ENCODE measurements at places on chromosomes 12 and 14. TPM values are rescaled to one million over a fixed set of nuclear protein-coding genes. Genes with fewer than 3 reads are reported as not detected.

The IGF1 gene
- not detected for total RNA-seq

The LRRK2 gene
- total RNA-seq: 1.8 TPM

The FOXG1 gene
- not detected for total RNA-seq

The SPIC gene
- total RNA-seq: not detected

The DHRS2 gene
- 0.49 TPM for total RNA-seq

The UNC79 gene
- not detected for total RNA-seq

The TUNAR gene
- not detected for total RNA-seq

DNA sequence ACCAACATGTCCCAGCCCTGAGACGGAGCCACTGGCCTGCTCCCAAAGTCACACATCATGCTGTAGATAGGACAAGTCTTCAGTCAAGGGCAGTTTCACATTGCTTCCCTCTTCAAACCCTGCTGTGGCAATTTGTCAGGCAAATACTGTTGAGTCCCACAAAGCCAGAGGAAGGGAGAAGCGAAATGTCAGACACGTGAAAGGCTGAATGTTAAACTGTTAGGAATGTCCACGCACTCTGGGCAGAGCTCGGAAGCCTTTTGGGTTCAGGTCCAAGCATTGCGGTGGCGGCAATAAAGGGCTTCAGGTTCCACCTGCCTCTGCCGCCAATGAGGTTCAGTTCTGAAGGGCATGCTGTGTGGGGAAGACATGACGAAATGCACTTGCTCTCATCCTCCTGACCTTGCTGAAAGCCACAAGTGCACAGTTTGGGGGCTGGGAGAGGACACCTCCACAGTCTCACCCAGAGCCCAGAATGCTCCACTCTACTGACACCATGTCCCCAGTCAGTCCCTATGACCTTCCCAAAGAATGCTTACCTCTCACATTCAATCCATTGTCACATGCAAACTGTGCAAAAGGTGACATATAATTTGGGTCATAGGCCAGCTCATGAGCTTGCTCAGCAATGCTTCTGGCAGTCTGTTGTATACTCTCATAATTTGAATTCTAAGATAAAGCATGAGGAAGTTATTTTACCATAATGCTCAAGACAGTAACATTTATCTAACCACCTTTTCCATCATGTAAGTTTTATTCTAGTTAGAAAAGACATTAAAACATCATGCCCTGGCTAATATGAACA is 35.7 kb downstream of the RAD9B start:
- no peak overlapping the region for H3K27ac ChIP-seq
- H3K36me3 ChIP-seq: peaks cover 7% of the 10 kb centered on the region
- no peaks in the 10 kb centered on the region for H3K27me3 ChIP-seq
- DNase-seq: no peak
- no peaks in the 10 kb centered on the region for H3K4me1 ChIP-seq

DNA sequence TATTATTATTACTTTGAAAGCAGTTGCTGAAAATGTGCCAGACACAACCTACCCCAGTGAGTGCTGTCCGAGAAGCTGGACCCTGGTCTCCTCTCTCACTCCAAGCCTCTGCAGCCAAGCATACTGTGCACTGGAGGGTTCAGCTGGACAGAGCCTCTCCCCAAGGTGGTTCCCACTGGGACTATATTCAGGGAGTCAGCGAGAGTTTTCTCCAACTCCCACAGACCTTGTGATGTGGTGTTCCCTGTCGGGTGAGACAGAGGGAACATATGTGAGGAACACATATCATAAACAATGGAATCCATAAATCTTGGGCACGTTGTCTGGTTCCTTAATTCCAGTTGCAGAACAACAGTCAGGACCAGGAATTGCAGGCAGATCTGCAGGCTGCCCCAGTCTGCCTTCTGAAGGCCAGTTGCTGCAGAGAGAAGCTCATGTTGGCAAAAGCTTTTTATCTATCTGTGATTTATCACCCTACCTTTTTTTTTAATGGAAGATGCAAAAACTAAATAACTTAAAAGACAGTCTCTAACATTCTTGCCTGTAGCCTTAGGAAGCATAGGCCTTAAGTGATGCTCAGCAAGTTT is 619.8 kb upstream of the TBX3 start:
- no peaks in the 10 kb centered on the region for H3K4me1 ChIP-seq
- no peak overlapping the region for H3K4me3 ChIP-seq
- no peak overlapping the region for H3K27ac ChIP-seq
- H3K36me3 ChIP-seq: no peaks in the 10 kb centered on the region
- H3K27me3 ChIP-seq: no peaks in the 10 kb centered on the region
- no peak for DNase-seq

GRCh38 chr12:8692573-8692972 is 5.2 kb upstream of the RIMKLB start:
- H3K4me1 ChIP-seq: peaks cover 9% of the 10 kb centered on the region
- H3K36me3 ChIP-seq: no peaks in the 10 kb centered on the region
- DNase-seq: peak; percentile 20
- H3K27ac ChIP-seq: no peak overlapping the region
- H3K27me3 ChIP-seq: no peaks in the 10 kb centered on the region
- H3K4me3 ChIP-seq: no peak overlapping the region

DNA sequence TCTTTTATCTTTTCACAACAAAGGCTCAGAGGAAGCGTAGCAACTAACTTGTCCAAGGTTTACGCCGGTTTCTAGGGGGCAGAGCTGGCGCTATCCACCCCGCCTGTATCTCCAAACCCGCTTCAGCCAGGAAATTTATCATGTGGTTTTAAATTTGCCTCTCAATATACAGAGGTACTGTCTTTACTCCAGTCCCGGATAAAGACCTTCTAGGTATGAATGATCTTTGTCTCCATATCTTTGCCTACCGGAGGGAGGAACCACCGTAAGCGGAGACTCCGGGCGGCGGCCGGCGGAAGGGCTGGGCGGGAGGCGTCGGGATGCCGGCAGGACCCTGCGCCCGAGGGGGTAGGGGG is 693 bp upstream of the RIMKLB start:
- H3K36me3 ChIP-seq: no peaks in the 10 kb centered on the region
- no peak for DNase-seq
- H3K4me3 ChIP-seq: peak overlapping the region; percentile 85
- peaks cover 19% of the 10 kb centered on the region for H3K4me1 ChIP-seq
- peak overlapping the region; percentile 25 for H3K27ac ChIP-seq

- no peaks in the 10 kb centered on the region for H3K4me1 ChIP-seq
- H3K4me3 ChIP-seq: no peak overlapping the region
- peaks cover 20% of the 10 kb centered on the region for H3K27me3 ChIP-seq
Measured at GRCh38 chr12:19783547-19784444, 344.5 kb downstream of the AEBP2 start.

GRCh38 chr12:71782017-71782416 is 27.4 kb downstream of the RAB21 start:
- H3K27ac ChIP-seq: no peak overlapping the region
- H3K4me3 ChIP-seq: no peak overlapping the region
- H3K4me1 ChIP-seq: peaks cover 7% of the 10 kb centered on the region

GRCh38 chr12:23927907-23928306 is 21.6 kb downstream of the SOX5 start:
- no peaks in the 10 kb centered on the region for H3K27me3 ChIP-seq
- H3K4me1 ChIP-seq: no peaks in the 10 kb centered on the region
- H3K27ac ChIP-seq: no peak overlapping the region
- no peak for DNase-seq
- H3K36me3 ChIP-seq: no peaks in the 10 kb centered on the region
- no peak overlapping the region for H3K4me3 ChIP-seq

DNA sequence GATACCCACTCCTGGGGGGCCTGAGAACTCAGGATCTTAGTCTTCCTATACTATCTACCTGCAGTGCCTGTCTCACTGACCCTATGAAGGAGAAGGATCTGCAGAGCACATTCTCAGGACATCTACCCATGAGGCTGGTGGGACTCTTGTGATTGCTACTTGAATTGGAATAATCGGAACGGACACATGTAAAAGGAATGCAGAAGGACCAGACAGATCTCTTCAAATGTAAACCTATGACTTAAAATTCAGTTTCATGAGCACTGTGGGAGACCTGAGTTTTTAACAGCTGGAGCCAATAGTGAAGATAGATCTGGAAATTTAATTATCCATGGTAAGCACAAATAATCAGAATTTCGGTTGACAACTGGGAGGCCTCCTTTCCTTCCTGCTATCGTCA is 35.2 kb upstream of the CPSF6 start:
- H3K4me1 ChIP-seq: no peaks in the 10 kb centered on the region
- no peak overlapping the region for H3K4me3 ChIP-seq
- H3K27me3 ChIP-seq: no peaks in the 10 kb centered on the region
- no peak overlapping the region for H3K27ac ChIP-seq
- no peaks in the 10 kb centered on the region for H3K36me3 ChIP-seq
- DNase-seq: no peak

- H3K27ac ChIP-seq: no peak overlapping the region
- no peaks in the 10 kb centered on the region for H3K36me3 ChIP-seq
- no peak overlapping the region for H3K4me3 ChIP-seq
- no peaks in the 10 kb centered on the region for H3K27me3 ChIP-seq
- H3K4me1 ChIP-seq: no peaks in the 10 kb centered on the region
Measured at GRCh38 chr14:78450669-78451318, 280.6 kb downstream of the NRXN3 start.

DNA sequence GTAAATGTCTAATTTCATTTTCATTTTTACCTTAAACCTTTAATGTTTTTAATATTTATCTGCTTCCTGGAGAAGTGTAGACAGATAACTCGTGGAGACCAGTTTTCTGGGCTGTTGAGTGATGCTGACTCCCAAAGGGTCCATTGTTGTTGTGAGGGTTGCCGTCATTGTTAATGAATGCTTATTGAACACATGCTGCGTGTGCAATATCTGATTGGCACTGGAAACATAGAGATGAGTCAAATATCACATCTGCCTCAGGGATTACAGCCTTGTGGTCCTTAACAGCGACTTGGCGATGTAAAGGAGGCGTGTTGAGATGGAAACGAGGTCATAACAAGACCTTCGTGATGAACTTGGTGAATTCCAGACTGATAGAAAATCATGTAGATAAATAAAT is 85.9 kb downstream of the FBXW8 start:
- H3K4me3 ChIP-seq: no peak overlapping the region
- no peaks in the 10 kb centered on the region for H3K4me1 ChIP-seq
- H3K27me3 ChIP-seq: no peaks in the 10 kb centered on the region
- DNase-seq: no peak
- peaks cover 3% of the 10 kb centered on the region for H3K36me3 ChIP-seq

- H3K4me3 ChIP-seq: peak overlapping the region; percentile 52
- peaks cover 37% of the 10 kb centered on the region for H3K27me3 ChIP-seq
Measured at GRCh38 chr14:58151133-58152013, 640 bp downstream of the ARMH4 start.

GRCh38 chr14:49984424-49984823 is 91.5 kb downstream of the ARF6 start:
- no peak overlapping the region for H3K27ac ChIP-seq
- no peak for DNase-seq
- no peak overlapping the region for H3K4me3 ChIP-seq
- no peaks in the 10 kb centered on the region for H3K27me3 ChIP-seq
- no peaks in the 10 kb centered on the region for H3K36me3 ChIP-seq
- H3K4me1 ChIP-seq: peaks cover 10% of the 10 kb centered on the region
